T follicular helper cell (primary cell): ENCODE measurements at places on chromosomes 16 and 17.

DNA sequence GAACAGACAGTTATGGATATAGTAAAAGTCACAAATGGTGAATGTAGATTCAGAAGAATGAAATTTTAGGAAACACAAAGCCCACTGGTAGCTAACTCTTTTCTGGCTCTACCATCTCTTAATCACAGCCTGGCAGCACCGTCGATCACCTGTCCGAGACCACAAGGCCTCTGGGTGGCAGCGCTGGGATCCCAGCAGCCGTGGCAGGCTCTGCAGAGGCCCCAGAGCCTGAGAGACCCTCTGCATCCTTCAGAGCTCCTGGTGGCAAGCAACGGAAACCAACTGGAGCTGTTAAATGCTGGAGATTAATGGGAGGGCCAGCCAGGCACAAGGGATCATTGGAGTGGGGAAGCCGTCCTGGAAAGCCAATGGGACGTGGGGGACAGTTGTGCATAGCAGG lies 26.3 kb downstream of the LAT start:
- no peak for DNase-seq

- DNase-seq, result no peak
Observed at GRCh38 chr16:75181630-75182029, 25.3 kb downstream of the CTRB2 start.

DNA sequence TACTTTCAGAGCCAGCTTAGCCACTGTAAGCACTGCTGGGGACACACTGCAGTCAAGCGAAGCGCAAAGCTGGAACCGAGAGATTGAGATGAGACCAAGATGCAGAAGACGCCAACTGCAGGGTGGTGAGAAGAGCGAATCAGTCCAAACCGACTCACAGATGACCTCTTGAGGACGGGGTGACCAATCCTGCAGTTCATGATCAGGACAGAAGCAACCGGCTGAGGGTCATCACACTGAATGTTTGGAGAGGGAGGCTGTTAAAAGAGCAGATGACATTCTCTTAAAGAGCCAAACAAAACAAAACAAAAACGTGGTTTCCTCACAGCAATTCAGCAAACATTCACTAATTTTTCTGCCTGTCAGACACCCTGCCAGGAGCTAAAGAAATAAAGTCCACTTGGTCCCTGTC lies 8.5 kb downstream of the HASPIN start:
- DNase-seq, result no peak

- no peak for DNase-seq
Observed at GRCh38 chr16:67458121-67458641, 22.8 kb downstream of the ATP6V0D1 start.

DNA sequence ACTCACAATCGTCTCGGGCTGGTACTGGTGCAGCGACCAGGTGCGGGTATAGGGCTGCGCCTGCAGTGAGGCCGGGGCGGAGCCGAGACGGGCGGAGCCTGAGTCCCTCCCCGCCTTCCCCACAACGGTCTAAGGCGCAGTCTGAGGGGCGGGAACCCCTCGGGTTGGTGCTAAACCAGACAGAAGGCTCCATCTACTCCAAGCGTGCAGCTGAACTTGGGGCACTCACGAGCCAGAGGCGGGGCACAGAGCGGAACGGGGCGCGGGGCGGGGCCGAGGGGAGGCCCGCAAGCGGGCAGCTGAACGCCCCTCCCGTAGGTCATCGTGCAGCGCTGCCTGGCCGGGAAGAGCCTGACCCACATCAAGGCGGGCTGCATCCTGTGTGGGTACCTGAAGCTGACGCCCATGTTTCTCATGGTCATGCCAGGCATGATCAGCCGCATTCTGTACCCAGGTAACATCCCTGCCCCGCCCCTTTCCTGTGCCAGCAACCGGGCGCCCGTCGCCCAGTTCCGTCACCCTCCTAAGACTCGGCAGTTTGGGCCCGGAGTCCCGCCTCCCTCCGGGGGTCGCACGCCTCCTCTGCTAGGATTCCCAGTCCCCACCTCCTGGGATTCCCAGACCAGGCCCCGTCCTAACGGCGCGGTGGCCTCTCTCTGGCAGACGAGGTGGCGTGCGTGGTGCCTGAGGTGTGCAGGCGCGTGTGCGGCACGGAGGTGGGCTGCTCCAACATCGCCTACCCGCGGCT lies 5.0 kb downstream of the SLC5A2 start:
- DNase-seq, result peak; percentile 71

- DNase-seq, result no peak
Observed at GRCh38 chr16:81973737-81974136, 37.5 kb downstream of the SDR42E1 start.

- DNase-seq, result no peak
Observed at GRCh38 chr17:77886387-77886728, 72.1 kb upstream of the TNRC6C start.

DNA sequence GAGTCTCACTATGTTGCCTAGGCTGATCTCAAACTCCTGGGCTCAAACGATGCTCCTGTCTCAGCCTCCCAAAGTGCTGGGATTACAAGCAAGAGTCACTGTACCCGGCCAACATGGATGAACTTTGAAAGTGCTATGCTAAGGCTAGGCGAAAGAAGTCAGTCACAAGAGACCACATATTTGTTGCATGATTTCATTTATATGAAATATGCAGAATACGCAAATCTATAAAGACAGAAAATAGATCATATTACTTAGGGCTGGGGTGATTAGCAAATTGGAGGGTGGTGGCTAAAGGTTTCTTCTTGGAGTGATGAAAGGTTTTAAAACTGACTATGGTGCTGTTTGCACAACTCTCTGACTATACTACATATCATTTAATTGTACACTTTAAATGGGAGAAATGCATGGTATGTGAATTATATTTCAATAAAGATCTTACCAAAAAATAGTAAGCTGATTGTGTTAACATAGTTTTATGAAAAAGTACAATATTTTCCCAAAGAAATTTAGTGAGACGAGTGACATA lies 1.2 kb upstream of the FLYWCH1 start:
- DNase-seq, result no peak

DNA sequence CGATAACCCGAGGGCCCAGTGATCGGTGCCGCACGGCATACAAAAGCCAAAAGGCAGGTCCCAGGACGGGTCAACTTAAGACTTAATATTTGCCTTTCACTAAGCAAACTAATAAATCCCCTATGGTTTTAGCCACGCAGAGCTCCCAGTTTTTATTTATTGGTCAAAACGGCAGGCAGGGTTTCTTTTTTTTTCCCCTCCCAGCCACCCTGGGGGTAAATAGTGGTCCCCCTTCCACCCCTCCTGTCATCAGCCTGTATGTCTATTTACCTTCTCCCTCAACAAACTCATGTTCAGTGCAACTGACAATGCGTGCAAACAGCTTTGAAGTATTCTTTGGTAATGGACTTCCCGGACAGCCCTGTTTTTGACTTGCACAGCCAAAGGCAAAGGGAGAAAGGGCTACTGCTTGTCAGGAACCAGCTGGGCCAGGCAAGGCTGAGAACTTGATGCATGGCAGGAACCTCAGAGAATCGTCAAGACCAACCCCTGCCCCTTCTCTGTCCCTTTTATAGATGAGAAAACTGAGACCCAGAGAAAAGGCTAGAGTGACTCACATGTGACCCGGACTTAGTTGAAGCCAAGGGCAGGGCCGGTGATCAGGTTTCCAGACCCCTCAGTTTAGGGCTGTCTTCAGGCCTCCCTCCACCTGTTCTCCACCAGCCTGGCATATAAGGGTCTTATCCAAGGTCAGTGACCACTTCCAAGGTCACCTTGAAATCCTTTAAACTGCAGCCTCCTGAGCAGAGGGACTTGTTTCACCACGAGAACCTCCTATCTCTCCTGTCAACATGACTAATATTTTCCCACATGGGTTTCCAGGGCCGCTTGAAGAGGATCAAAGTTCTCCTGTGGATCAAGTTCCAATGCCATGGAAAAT lies 279.0 kb downstream of the SOX9 start:
- no peak for DNase-seq

- no peak for DNase-seq
Observed at GRCh38 chr17:6212766-6213165, 142.6 kb downstream of the WSCD1 start.

GRCh38 chr17:14346801-14347200 lies 45.9 kb downstream of the HS3ST3B1 start:
- no peak for DNase-seq

DNA sequence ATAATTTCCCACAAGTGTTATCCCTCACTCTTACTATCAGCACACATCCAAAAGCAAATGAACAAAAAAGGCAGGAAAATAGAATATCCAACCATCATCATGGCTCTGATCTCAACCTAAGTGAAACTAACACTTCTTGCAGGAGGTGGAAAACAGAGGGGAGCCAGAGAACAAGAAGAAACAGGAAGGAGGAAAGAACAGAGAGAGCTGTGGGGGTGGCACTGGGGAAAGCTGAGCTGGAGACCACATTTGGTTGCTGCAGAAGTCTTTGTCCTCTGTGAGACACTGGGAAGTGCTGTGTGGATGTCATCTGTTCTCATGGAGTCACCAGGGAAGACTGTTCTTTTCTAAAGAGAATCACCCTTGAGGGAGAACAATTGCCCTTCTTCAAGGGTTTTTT lies 34.7 kb downstream of the GRB7 start:
- no peak for DNase-seq

DNA sequence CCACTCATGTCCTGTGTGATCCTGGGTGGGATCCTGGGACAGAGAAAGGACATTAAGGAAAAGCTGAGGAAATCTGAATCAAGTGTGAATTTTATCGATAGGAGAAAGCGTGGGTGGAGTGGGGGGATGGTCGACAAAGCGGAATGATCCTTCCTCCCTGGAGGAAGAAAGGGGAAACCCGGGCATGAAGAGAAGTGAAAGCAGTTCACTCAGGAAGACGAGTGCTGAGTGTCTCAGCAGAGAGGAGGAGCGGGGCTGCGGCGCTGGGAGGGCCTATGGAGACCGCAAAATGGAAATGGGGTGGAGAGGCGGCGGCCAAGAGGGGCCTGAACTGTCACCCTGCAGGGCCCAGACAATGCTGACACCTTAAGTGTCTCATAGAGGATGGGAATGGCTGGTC lies 8.7 kb downstream of the ZDHHC7 start:
- DNase-seq, result no peak

- DNase-seq, result no peak
Observed at GRCh38 chr17:60229188-60229802, 79.5 kb downstream of the CA4 start.

DNA sequence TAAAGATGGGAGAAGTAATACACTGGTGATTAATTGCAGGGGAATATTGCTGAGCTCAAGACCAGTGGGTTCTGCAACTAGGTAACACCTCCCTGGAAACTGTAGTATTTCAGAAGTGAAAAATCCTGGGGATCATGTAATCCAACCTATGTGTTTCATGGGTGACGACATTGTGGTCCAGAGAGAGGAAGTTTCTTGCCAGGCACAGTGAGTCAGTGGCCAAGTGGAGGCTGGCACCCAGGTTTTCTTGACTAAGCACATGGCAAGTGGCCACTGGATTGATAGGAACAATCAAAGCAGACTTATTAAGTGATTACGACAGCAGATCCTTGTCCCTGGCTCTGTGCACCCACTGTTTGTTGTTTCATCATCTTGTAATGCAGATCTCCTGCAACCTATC lies 14.6 kb upstream of the CIITA start:
- DNase-seq, result no peak

DNA sequence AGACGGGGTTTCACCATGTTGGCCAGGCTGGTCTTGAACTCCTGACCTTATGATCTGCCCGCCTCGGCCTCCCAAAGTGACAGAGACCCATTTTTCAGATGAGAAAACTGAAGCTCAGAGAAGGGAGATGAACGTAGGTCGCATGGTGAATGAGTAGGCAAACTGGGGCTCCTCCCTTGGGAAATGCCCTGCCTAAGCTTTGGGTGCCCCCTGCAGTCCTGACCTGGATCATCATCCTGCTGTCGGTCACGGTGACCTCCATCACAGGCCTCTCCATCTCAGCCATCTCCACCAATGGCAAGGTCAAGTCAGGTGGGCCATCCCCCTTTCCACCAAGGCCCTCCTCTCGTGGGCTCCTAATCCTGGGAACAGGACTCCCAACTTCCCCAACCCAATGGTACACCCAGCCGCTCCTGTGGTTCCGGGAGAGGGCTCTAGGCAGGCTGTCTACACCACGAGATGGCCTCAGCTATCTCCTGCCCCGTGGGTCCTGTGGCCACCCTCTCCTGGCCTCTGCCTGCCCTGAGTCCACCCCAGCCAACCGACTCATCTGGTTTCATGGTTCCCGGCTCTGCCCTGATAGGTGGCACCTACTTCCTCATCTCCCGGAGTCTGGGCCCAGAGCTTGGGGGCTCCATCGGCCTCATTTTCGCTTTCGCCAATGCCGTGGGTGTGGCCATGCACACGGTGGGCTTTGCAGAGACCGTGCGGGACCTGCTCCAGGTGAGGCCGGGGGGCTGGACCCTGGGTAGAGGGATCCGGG lies 4.7 kb downstream of the SLC12A3 start:
- no peak for DNase-seq

GRCh38 chr17:35129154-35129972 lies 7.9 kb downstream of the FNDC8 start:
- no peak for DNase-seq

- no peak for DNase-seq
Observed at GRCh38 chr17:7992516-7992915, 9.9 kb upstream of the GUCY2D start.

DNA sequence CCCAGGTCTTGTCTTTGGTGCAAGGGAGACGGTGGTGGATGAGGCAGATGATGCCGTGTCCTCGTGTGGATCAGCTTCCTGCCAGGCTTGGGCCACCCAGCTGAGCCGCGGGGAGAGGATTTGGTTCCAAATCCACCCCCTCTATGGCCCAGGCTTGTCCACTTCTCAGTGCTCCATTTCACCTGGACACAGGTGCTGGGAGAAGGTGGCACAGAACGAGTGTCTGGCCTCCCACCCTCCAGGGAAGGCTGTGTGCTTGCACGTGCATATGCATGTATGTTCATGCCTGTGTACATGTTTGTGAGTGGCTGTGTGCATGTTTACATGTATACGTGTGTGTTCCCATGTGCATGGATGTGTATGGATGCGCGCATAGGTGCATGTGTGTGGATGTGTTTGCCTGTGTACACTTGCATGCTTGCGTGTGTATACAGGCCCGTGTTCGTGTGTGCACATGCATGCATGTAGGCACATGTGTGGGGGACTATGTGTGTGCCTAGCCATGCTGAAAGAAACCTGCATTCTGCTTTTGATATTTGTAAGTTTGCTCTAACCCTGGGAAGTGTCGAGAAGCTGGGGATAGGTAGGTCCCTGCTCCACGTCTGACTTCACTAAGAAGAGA lies 196.3 kb downstream of the IRF8 start:
- DNase-seq, result no peak

GRCh38 chr17:64499805-64500486 lies 3.1 kb upstream of the POLG2 start:
- DNase-seq, result no peak

GRCh38 chr16:30018731-30019158 lies 4.3 kb upstream of the C16orf92 start:
- no peak for DNase-seq
